Astrocyte (in vitro differentiated cells and primary cell): ENCODE measurements at places on chromosomes 11 and 22. TPM values are rescaled to one million over a fixed set of nuclear protein-coding genes. Genes with fewer than 3 reads are reported as not detected.

Gene MRGPRX3
- total RNA-seq = not detected in 2 replicates

Gene VPREB3
- 0.50 TPM in 1 of 2 replicates, not detected in the other for total RNA-seq

Gene HEPN1
- not detected in 2 replicates for total RNA-seq

Gene TMEM191B
- 2.8 and 3.1 TPM in 2 replicates for total RNA-seq

Gene DGAT2
- total RNA-seq = 0.73 and 1.6 TPM in 2 replicates

Gene NXPE1
- total RNA-seq = not detected in 2 replicates

Gene PGGHG
- total RNA-seq = 22.9 and 25.1 TPM in 2 replicates

Gene CDC45
- 1.3 and 2.1 TPM in 2 replicates for total RNA-seq

DNA sequence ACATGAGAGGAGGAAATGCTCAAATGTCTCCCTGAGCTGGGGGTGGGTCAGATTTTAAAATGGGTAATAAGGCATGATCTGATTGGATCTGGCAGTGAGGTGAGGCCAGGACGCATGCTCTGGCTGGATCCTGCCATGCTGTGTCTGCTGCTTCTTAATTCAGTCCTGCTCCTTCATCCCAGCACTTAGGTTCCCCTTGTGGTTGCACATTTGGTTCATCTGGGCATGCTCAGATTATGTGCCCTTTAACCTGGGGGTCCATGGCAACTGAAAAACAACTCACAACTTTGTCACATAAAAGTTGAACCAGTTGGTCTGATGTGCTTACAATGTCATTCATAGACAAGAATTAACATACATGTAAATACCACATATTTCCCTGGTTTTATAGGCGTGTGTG lies 67.9 kb downstream of the PIWIL4 start:
- no peak for DNase-seq
- no peaks in the 10 kb centered on the region for H3K27me3 ChIP-seq
- H3K27ac ChIP-seq = no peak overlapping the region
- H3K4me1 ChIP-seq = no peaks in the 10 kb centered on the region
- H3K4me3 ChIP-seq = no peak overlapping the region

- H3K4me3 ChIP-seq = no peak overlapping the region
- H3K27ac ChIP-seq = no peak overlapping the region
- H3K27me3 ChIP-seq = no peaks in the 10 kb centered on the region
- DNase-seq = no peak
These were observed 4.0 kb downstream of the PYGM start for GRCh38 chr11:64755681-64756361.

- H3K36me3 ChIP-seq = no peaks in the 10 kb centered on the region
- H3K4me3 ChIP-seq = peak overlapping the region; percentile 92
- H3K4me1 ChIP-seq = peaks cover 40% of the 10 kb centered on the region
- peak overlapping the region; percentile 82 for H3K27ac ChIP-seq
These were observed 585 bp downstream of the ARHGEF12 start for GRCh38 chr11:120336641-120337354.

- H3K4me3 ChIP-seq = no peak overlapping the region
- H3K27me3 ChIP-seq = no peaks in the 10 kb centered on the region
- H3K27ac ChIP-seq = no peak overlapping the region
- DNase-seq = no peak
- no peaks in the 10 kb centered on the region for H3K36me3 ChIP-seq
These were observed 16.2 kb upstream of the ACCSL start for GRCh38 chr11:44031549-44031948.

DNA sequence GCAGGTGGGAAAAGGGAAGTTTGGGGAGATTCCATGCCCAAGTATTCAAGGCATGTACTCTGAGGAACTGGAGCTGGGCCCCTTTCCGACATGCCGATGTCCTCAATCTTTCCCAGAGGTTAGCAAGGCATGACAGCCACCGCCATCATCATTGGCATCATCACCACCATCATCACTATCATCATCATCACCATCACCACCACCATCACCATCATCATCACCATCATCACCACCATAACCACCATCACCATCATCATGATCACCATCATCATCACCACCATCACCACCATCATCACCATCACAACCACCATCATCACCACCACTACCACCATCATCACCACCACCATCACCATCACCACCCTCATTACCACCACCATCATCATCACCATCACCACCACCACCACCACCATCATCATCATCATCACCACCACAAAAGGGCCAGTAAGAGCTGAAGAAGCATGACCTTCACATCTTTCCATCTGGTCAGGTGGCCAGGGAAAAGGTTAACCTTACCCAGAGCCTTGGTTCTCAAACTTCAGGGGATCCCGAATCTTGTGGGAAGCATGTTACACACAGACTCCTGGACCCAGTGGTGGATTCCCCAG lies 25.8 kb downstream of the PHF21B start:
- no peak overlapping the region for H3K4me3 ChIP-seq
- no peaks in the 10 kb centered on the region for H3K36me3 ChIP-seq
- no peaks in the 10 kb centered on the region for H3K4me1 ChIP-seq
- peaks cover 2% of the 10 kb centered on the region for H3K27me3 ChIP-seq

DNA sequence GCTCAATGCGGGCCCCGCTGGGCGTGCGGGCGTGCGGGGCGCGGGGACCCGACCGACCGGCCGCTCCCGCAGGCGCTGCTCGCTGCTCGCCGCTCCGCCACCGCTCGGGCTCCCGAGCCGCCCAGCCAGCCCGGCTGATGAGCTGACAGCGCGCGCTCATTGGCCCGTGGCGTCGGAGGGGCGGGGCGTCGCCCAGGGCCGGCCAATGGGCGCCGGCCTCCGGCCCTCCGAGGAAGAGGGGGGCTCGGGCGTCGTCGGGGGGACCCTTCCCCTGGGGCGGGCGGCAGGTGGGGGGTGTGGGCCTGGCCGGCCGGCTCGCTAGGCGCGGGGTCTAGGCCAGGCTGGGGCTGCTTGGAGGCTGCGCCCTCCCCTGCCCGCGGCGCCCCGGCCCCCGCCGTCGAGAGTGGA lies at the start of gene SCUBE1:
Gene SCUBE1 (minus strand): TSS at position 111 of the 408 bp plus-strand sequence. CDS start 111 bp downstream, outside the sequence.
- H3K4me3 ChIP-seq = no peak within 1 kb of the TSS
- DNase-seq = no peak
- H3K36me3 ChIP-seq = no peaks in the 10 kb centered on the region

GRCh38 chr11:116376547-116376946 lies 396.2 kb downstream of the BUD13 start:
- H3K36me3 ChIP-seq = no peaks in the 10 kb centered on the region
- no peak for DNase-seq
- H3K4me3 ChIP-seq = no peak overlapping the region
- H3K27me3 ChIP-seq = no peaks in the 10 kb centered on the region
- no peak overlapping the region for H3K27ac ChIP-seq

- H3K4me1 ChIP-seq = no peaks in the 10 kb centered on the region
- no peak for DNase-seq
- H3K36me3 ChIP-seq = peaks cover 31% of the 10 kb centered on the region
- no peaks in the 10 kb centered on the region for H3K27me3 ChIP-seq
- no peak overlapping the region for H3K4me3 ChIP-seq
These were observed 84.7 kb downstream of the BTBD10 start for GRCh38 chr11:13378316-13378715.

DNA sequence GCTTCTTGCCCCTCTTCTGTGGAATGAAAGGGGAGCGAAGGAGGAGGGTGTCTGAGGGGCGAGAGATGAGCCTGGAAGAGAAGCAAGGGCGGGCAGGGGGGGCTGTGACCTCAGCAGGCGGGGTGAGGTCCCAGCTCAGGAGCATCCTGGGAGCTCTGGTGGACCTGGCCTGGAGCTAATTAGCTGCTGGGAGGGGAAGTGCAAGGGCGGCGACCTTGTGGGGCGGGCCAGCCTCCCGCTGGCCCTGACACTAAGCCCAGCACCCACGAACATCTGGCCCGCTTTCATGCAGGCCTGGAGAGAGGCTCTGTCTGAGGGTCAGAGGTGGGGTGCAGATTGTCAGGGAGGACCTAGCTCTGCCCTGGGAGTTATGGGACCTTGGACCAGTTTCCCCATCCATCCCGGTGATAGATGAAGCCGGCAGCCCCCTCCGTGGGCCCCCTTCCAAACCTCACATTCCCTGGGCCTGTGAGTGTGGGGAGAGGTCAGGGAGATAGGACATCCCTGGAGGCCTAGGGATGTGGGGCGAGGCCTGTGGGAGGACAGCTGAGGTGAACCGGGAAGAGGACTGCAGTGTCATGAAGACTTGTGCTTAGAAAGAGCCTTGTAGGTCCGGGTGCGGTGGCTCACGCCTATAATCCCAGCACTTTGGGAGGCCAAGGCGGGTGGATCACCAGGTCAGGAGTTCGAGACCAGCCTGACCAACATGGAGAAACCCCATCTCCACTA lies 28.5 kb upstream of the CD82 start:
- no peak overlapping the region for H3K27ac ChIP-seq
- H3K4me1 ChIP-seq = no peaks in the 10 kb centered on the region
